ENCODE measurements at places on chromosomes 12 and 14.

DNA sequence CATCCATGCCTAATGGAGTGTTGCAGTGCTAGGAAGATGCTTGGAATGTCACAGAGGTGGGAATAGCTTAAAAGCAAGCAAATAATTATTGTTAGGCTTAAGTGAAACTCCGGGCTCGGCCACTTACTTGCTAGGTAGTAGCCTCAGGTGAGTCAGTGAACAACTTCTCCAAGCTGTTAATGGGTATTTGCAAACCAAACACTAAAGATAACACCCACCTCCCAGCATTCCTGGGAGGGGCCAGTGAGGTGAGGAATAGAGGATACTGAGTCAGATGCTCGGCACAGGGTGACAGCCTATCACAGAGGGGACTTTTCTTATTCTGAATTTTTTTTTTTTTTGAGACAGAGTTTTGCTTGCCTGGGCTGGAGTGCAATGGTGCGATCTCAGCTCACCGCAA, 151.2 kb upstream of the RFLNA start:
- no peak for DNase-seq

GRCh38 chr14:69008421-69008884, 29.4 kb upstream of the ACTN1 start:
- no peak for DNase-seq

GRCh38 chr12:13428538-13429265, 232.2 kb downstream of the EMP1 start:
- DNase-seq: no peak

GRCh38 chr12:50508414-50508813, 3.6 kb downstream of the DIP2B start:
- no peak for DNase-seq

GRCh38 chr12:55642267-55642666, 5.6 kb downstream of the OR10P1 start:
- DNase-seq: no peak

- no peak for DNase-seq
Measured at GRCh38 chr12:116121453-116121871, 156.0 kb downstream of the MED13L start.

- no peak for DNase-seq
Measured at GRCh38 chr12:121167951-121168350, 35.3 kb downstream of the P2RX7 start.

- DNase-seq: no peak
Measured at GRCh38 chr12:32981139-32981538, 84.6 kb upstream of the PKP2 start.

DNA sequence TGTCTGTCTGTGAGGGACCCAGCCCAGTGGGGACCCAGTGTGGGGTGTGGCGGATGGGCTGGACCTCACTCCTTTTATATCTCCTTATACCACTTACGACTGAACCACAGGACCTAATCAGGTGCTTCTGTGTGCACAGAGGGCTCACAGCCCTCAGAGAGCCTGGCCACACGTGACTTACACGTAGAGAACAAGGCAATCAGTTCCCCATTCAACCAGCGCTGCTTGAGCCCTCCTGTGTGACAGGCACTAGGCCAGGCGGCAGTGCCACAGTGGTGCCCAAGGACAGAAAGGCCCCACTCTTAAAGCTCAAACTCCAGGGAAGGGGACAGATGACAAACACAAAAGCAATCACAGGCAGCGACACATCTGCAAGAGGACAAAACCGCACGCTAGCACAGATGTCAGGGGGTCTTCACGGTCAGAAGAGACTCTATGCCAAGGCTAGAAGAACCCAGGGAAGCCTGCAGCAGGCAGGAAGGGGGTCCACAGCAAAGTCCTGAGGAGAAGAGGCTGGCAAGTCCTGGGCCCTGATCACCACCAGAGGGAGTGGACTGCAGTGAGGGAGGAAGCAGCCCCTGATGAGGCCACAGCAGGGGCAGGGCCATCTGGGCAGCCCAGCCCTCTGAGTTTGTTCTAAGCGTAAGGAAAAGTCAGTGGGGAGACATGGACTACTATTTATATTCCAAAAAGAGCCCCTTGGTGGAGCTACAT, 39.3 kb downstream of the SETD3 start:
- no peak for DNase-seq

DNA sequence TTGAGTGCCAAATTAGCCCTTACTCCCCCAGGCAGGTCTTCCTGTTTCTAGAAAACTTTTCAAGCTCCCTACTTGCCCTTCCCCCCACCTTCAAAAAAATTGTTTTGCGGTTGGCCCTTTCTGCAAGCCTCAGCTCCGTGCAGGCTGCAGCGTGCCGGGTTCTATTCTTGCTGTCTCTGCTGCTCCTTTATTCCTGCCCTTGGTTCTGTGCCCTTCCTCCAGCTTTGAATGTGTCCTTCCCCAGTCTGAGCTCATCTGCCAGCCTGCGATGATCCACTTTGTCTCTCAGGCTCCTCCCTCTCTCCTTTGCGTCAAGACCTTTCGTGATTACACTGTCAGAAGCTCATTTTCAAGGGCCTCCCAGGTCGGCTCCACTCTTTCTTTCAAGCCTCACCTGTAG, 98.6 kb downstream of the IRF2BPL start:
- DNase-seq: no peak

- DNase-seq: no peak
Measured at GRCh38 chr12:100800723-100801122, 6.1 kb downstream of the ANO4 start.

DNA sequence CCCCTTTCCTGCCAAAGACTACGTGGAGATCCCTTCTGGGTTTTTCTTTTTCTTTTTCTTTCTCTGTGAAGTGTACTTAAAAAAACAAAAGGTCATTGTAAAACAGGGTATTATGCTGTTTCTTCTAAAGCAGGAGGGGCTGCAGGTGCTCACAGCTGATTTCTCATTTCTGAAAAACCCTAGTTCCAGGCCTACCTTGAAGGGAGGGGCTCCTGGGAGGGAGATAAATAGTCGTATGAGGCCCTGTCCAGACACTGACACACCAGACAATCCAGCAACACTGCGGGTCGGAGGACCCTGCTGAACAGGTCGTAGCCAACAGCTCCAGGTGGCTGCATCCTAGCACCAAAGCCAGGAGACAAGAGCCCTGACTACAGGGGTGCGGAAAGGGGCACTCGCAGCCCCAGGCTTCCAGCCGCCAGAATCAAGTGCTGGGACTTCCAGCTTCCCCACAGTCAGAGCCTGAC, 41.1 kb downstream of the PSMA6 start:
- no peak for DNase-seq

DNA sequence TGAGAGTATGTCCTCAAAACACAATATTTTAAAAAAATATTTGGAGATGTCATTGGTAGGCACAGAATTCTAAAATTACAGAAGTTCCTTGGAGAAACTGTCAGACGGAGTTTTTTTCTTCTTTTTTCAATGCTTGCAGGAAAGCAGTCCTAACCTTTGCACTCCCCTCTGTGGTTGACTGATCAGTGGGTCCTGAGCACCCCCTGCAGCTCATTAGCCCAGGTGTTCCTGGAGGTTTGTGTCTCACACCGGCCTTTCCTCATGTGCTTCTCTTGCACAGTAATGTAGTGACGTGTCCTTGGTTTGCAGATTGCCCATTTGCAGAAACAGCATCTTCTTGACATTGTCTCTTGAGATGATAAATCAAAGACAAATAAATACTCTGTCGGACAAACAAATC, 513.0 kb downstream of the TMEM121 start:
- DNase-seq: peak; percentile 38

GRCh38 chr14:53953002-53953827, 3.4 kb downstream of the BMP4 start:
- DNase-seq: no peak

DNA sequence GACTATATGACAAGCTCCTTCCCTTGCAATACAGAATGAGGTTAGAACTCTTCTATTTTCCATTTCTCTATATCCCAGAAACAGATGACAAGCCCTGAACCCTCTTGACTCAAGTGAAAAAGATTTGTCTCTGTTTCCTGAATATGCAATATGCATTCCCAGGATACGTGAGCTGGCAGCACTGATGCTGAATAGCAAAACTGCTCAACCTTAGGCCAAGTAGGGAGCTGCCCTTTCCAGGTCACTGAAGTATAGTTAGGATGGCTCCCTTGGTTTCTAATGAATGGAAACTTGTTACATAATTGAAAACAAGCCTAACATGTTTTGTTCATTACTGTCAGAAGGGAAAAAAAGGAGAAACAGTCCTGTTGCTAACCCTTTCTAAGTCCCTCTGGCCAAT, 47.9 kb upstream of the PLEKHG7 start:
- no peak for DNase-seq

- DNase-seq: no peak
Measured at GRCh38 chr14:59125156-59125555, 63.3 kb upstream of the DAAM1 start.

GRCh38 chr12:25421651-25422167, 131.4 kb downstream of the LMNTD1 start:
- no peak for DNase-seq

GRCh38 chr12:65522956-65523860, 244.7 kb downstream of the MSRB3 start:
- DNase-seq: no peak

DNA sequence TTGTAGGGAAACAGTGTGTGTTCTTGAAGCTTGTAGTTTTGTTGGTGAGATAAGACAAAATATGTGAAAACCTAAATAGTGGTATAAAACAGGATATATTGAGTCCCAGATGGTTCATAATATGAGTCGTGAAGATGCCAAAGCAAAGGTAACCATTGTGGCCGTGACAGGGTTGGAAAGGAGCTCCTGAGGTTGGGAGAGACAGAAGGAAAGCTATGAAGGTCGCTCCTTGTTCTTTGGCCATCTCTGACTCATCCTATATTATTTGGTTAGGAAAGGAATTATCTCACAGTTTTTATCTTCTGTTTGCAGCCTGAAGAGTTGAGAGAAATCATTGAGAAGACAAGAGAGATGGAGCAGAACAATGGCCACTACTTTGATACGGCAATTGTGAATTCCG, 27.1 kb downstream of the ATP6V1D start:
- DNase-seq: no peak

- no peak for DNase-seq
Measured at GRCh38 chr12:132310181-132311040, 19.0 kb downstream of the GALNT9 start.

- DNase-seq: no peak
Measured at GRCh38 chr14:105899657-105900397, 373.4 kb downstream of the TMEM121 start.

DNA sequence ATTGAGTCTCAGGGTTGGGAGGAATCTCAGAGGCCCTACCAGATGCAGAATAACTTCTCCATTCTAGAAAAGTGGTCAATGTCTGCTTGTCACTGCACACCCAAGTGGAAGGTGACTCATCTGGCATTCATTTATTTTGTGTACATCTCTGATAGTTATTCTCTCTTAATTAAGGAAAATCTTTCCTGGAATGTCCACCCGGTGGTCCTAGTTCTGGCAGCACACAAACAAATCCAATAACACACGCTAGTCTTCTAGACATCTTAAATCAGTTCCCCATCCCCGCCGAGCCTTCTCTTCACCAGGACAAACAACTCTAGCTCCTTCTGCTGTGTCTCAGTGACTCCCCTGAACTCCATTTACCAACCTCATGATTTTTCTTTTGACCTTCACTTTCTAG, 50.0 kb upstream of the SCN8A start:
- DNase-seq: no peak

DNA sequence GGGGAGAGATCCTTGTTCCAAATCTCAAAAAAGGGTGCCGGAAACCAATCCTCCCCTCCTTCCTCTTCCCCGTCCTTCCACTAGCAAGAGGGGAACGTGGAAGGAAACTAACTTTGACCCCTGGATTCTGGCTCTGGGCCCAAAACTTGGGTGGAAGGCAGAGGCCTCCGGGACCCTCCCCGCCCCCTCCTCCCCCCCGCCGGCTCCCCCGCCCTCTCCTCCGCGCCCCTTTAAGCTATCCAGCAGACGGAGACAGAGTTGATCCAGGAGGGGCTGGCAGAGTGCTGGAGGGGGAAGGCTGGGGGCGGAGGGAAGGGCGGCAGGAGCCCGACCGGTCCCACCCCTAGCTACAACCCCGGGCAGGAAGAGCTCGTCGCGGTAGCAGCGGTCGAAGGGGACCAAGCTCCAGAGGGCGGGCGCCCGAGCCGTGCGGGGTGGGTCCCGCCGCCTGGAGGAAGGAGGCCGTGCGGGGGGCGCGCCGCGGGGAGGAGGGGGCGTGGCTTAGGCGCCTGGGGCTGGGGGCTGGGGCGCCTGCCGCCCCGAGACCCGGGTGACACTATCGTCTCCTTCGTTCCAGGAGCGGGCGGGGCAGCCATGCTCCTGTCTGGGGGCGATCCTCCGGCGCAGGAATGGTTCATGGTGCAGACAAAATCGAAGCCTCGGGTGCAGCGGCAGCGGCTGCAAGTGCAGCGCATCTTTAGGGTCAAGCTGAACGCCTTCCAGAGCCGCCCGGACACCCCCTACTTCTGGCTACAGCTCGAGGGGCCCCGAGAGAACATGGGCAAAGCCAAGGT, at the start of gene NYNRIN:
Gene NYNRIN, plus strand, starts transcription at position 351 of the 794 bp plus-strand sequence. Its CDS starts 244 bp downstream, at position 595.
- no peak for DNase-seq

Data from stimulated activated CD4-positive, alpha-beta T cell treated with anti-CD3 and anti-CD28 coated beads, TNF-alpha, amount 100 ng/mL, for 4 hours (primary cell).